ENCODE measurements at places on chromosomes 6 and 20.

GRCh38 chr6:101114703-101115102 is 233.6 kb upstream of the ASCC3 start:
- no peak for DNase-seq

- no peak for DNase-seq
These were observed 35.3 kb downstream of the HM13 start for GRCh38 chr20:31549513-31549880.

DNA sequence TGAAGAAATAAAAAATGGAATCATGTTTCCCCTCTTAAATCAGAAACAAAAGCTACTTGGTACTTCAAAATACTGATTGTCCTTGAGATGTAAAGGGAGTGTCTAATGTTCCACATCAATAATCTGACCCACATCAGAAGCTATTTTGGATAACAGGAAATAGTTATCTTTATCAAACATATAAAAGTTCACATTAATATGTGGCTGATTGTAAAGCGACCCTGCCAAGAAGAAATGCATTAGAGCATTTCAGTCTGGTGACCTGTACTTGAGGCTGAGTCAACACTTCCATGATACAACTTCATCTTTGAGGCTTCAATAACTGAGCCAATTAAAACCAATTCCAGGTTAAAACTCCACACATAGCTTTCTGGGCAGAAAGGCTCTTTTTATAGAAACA is 31.8 kb downstream of the SYNE1 start:
- no peak for DNase-seq

DNA sequence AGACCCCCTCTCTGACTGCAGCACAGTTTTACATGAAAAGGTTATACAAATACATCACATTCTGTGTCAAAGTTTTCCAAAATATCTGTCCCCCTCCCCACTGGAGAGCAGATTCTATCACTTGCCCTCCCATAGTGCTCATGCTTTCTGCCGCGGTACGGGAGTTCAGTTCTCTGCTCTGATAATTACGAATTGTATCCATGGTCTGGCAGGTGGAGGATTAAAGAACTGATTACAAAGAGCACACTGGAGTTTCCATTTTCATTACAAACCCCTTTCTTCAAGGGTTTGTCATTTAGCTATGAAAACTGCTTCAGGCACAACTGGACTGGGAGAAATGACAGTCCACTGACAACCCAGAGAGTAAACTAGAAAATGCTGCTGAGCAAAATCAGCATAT is 166.0 kb downstream of the PDSS2 start:
- DNase-seq = no peak

DNA sequence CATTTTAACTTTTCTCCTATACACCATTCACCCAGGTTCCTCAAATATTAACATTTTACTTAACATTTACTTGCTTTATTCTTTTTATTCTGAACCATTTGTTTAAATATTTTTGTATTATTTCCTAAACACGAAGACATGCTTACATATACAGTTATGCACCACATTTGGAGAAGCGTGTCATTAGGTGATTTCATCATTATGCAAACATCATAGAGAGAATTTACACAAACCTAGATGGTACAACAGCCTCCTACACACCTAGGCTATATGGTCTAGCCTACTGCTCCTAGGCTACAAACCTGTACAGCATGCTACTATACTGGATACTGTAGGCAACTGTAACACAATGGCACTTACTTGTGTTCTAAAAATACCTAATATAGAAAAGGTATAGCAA is 6.6 kb downstream of the TDP2 start:
- DNase-seq = no peak

DNA sequence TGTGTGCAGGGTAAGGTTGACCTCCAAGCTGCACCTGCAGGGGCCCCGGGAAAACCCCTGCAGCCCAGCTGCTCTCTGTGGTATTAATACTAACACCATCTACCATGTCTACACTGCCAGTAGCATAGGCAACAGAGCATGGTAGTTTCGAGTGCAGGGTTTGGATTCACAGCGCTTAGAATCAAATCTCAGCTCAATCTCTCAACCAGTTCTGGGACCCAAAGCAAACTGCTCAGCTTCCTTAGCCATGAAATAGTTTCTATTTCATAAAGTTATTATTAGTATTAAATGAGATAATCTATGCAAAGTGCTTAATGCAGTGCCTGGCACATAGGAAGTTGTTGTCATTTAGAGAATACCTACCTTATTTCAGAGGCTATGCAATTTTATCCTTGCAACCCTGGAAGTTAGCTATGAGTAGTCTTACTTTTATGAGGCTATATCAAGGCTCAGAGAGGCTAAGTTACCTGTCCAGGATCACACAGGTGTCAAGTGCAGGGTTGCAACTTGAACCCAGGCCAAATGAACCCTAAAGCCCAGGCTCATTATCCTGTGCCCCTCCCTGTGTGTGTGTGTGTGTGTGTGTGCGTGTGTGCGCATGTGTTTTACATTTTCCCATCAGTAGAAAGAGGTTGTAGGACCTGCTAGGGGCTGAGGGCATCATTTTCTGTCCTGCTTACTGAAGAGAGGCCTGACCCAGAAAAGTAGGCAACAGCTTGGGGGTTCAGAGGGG is 27.6 kb upstream of the MRPS18A start:
- DNase-seq = no peak

- DNase-seq = no peak
These were observed 611.0 kb upstream of the MARCKS start for GRCh38 chr6:113246186-113246585.

DNA sequence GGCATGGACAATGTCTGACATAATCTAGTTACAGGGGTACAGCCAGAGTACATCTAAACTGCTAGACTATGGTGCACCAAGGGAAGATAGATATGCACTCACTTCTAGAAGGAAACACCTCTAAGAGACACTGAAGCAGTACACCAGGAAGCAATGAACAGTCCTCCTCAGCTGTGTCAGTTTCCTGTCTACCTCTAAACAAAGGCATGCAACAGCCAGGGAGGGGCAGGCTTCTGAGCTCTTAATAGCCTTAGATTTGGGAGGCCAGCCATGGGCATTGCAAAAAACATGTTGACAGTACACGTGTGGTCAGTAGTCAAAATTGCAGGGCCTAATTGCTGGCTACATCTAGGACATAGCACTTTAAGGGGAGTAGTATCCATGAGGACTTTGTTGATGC is 21.4 kb downstream of the CRYBG1 start:
- DNase-seq = no peak

- DNase-seq = no peak
These were observed 293.8 kb downstream of the RFPL4B start for GRCh38 chr6:112640891-112641290.

DNA sequence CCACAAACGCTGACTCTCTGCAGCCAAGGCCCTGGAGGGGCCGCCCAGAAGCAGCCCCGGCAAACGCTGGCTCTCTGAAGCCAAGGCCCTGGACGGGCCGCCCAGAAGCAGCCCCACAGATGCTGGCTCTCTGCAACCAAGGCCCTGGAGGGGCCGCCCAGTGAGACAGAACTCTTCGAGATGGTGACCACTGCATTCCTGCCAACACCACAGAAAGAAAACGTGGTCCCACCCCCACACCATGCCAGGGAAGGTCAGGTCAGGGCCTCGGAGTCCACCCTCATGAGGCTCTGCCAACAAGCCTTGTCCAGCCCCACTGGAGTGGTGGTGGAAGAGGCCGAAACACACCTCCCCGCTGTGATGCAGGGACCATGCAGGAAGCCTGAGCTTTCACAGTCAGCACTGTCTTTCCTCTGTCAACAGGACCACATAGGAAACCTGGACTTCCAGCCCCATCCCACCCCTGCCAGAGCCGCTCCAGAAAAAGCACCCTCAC is 97.5 kb downstream of the DLL1 start:
- no peak for DNase-seq

DNA sequence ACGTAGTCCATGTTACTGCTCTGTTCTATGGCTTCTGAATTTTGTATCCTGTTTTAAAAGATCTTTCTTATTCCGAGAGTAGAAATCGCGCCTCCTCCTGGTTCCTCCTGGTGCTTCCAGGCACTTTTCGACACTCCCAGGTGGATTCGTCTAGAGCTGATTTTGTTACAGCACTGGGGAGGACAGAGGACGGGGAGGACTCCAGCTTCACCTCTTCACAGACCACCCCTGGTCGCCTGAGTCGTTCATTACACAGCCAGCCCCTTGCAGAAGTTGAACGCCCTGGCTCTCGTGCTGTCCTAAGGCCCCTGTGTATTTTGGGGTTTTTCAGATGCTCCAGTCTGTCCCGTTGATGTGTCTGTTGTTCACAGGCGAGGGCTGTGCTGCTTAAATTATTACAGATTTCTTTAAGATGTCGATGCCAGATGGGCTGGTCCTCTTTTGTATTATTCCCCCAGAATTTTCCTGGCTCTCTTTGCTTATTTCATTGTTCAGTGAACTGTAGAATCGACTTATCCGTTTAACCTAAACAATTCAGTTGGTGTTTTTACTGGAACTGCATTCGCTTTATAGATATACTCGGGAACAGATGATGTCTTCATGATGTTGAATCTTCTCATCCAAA is 30.5 kb downstream of the COL20A1 start:
- DNase-seq = no peak

GRCh38 chr6:121823437-121823851 is 388.0 kb downstream of the GJA1 start:
- DNase-seq = no peak

DNA sequence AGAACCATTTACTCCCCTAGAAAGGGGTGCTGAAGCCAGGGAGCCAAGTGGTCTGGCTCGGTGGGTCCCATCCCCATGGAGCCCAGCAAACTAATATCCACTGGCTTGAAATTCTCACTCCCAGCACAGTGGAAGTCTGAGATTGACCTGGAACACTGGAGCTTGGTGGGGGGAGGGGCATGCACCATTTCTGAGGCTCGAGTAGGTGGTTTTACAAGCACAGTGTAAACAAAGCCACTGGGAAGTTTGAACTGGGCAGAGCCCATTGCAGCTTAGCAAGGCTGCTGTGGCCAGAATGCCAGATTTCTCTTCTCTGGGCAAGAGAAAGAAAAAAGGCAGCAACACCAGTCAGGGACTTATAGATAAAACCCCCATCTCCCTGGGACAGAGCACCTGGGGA is 855.8 kb upstream of the CITED2 start:
- no peak for DNase-seq

GRCh38 chr6:167501831-167502385 is 177.0 kb downstream of the TTLL2 start:
- no peak for DNase-seq

DNA sequence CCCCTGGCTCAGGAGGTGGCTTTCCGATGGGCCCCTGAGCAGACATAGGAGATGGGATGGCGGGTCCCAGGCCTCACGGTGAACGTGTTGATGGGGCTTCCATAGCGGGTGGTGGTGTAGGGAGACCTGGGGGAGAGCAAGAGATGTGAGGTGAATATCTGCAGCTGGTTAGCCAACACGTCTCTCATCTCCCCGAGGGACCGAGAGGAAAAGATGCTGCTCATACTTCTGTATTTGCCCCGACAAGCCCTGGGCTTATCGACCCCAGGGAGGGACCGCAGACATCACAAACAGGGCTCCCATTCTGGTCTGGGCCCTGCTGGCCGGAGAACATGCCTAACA is 38.7 kb downstream of the C6orf132 start:
- no peak for DNase-seq

DNA sequence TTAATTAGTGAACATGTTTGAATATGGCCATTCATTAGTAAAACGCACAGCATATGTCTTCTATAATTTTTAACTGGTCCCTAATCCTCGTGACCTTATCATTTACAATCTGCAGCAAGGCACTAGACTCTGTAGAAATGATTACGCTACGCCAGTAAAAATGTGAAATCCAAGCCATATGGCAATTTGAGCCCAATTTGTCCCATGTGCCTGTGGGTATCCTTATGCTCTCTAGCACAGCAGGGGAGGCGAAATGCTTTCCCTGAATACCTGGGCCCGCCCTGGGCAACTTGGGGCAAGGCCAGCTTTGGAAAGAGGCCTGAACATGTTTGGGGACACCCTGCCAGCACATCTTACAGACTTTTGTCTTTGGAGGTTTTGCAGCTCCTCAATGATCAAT is 122.7 kb upstream of the AGPAT4 start:
- DNase-seq = no peak

DNA sequence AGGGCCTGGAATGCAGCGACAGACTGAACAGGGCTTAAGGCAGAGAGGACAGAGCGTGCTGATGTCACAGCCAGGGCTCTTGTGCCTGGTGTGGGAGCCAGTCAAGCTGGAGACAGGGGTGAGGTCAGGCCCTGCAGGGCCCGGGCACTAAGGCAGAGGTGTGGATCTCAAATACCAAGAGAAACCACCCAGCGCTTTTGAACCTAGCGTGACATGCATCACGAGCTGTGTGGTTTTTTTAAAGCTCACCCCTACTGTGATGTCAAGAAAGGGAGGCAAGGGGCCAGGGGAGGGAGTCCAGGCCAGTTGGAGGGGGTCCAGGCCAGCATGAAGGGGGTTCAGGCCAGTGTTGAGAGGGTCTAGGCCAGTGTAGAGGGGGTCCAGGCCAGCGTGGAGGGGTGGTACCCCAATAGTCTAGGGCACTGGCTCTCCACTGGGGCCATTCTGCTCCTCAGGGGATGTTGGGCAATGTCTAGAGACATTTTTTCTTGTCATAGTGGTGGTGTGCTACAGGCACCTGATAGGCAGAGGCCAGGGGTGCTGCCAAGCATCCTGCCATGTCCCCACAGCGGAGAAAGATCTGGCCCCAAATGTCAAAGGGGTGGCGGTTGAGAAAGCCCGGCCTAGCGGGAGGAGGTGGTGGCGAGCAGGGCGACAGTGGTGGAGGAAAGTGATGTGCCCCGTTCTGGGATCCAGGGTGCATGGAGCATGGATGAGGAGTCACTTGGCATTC is 42.6 kb downstream of the RBM38 start:
- no peak for DNase-seq

All from progenitor cell of endocrine pancreas (in vitro differentiated cells).